Astrocyte (in vitro differentiated cells and primary cell): ENCODE measurements at places on chromosomes 3 and 15. TPM values are rescaled to one million over a fixed set of nuclear protein-coding genes. Genes with fewer than 3 reads are reported as not detected.

DNA sequence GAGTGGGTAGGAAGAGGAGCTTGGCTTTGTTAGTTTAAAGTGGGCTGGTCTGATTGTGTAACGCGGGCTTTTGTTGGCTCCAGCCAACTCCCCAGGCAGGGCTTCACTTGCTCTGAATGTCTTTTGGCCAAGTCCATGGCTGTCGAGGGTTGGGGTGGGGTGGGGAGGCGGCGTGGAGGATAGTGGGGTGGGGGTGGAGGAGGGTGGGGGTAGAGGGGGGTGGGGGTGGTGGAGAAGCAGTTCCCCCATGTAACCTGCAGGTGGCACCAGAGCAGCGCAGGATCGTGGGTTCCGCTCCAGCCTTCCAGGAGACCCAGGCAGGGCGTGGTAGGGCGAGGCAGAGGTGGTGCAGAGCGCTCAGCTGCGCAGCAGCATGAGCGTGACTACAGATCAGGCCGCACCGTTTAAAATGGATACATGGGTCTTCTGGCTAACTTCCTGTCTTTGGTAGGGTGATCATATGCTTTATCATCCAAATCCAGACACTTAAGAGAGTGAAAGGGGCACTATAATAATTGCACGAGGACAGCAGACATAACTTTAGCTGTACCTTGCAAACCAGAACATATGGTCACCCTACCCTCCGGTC, 28.3 kb downstream of the GOLGA6A start:
- peak; percentile 62 for DNase-seq

- no peaks in the 10 kb centered on the region for H3K4me1 ChIP-seq
- no peak overlapping the region for H3K27ac ChIP-seq
- no peaks in the 10 kb centered on the region for H3K36me3 ChIP-seq
Measured at GRCh38 chr3:13584427-13584891, 35.5 kb downstream of the FBLN2 start.

GRCh38 chr15:89646416-89647141, 8.7 kb downstream of the KIF7 start:
- no peaks in the 10 kb centered on the region for H3K4me1 ChIP-seq
- no peak overlapping the region for H3K4me3 ChIP-seq
- H3K27me3 ChIP-seq = no peaks in the 10 kb centered on the region
- H3K36me3 ChIP-seq = no peaks in the 10 kb centered on the region
- DNase-seq = no peak

DNA sequence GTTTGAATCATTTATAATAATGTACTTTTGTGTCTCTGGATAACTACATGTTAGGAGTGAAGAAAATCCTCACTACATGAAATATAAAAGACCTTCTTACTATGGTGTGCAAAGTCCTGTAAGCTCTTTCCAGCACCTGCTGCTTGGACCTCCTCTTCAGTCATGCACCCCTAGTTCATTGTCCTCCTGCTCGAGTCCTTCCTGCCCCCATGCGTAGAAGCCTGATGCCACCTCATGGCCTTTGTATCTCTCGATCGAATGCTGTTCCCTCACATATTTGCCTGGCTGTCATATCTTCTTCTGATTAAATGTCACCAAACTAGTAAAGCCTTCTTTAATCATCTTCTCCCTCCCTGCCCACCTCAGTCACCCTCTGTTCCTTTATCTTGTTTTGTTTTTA, 49.9 kb upstream of the SUCLG2 start:
- H3K4me3 ChIP-seq = no peak overlapping the region
- no peaks in the 10 kb centered on the region for H3K27me3 ChIP-seq
- no peak for DNase-seq
- no peak overlapping the region for H3K27ac ChIP-seq
- H3K4me1 ChIP-seq = no peaks in the 10 kb centered on the region
- H3K36me3 ChIP-seq = no peaks in the 10 kb centered on the region

DNA sequence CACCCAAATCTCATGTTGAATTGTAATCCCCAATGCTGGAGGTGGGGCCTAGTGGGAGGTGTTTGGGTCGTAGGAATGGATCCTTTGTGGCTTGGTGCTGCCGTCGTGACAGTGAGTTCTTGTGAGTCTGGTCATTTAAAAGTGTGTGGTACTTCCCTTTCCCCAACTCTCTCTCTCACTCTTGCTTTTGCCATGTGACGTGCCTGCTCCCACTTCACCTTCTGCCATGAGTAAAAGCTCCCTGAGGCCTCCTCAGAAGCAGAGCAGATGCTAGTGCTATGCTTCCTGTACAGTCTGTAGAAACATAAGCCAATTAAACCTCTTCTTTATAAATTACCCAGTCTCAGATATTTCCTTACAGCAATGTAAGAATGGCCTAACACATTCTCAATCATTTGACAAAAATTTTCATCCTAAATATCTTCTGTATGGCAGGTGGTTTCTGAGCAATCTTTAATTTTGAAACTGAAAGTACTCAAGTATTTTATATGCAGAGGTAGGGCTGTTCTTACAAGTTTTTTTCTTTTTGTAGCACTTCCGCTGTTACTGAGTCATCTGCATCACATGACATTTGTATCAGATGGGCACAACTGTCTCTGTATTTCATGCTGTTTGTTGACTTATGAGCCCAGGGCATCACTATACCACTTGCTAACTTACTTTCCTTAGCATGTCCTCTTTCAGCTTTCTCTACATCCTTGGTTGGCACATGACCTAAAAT, 8.8 kb downstream of the RPL39L start:
- H3K4me1 ChIP-seq = no peaks in the 10 kb centered on the region
- H3K36me3 ChIP-seq = no peaks in the 10 kb centered on the region
- peak; percentile 67 for DNase-seq
- H3K27me3 ChIP-seq = no peaks in the 10 kb centered on the region

The HCN4 gene
- 2.2 and 3.0 TPM in 2 replicates for total RNA-seq

The GSK3B gene
- 68.0 and 80.6 TPM in 2 replicates for total RNA-seq

The CPNE4 gene
- 0.68 and 1.9 TPM in 2 replicates for total RNA-seq
